ENCODE measurements at places on chromosomes 6 and 20. TPM values are rescaled to one million over a fixed set of nuclear protein-coding genes. Genes with fewer than 3 reads are reported as not detected.

The RGS17 gene
- 0.78 TPM for total RNA-seq

The DYNLRB1 gene
- total RNA-seq = 229 TPM

DNA sequence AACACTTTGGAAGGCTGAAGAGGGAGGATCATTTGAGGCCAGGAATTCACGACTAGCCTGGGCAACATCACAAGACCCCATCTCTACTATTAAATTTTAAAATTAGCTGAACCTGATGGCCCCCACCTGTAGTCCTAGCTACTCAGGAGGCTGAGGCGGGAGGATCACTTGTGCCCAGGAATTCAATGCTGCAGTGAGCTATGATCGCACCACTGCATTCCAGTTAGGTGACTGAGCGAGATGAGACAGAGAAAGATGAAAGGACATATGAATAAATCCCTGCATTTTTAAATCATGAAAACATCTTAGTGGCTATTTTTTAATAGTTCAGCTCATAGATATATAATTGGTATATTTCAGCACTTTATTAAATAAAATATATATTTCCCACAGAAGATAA, 93.8 kb downstream of the GPR63 start:
- H3K36me3 ChIP-seq = no peaks in the 10 kb centered on the region
- H3K4me1 ChIP-seq = no peaks in the 10 kb centered on the region

The HEY2 gene
- 0.64 TPM for total RNA-seq

- H3K4me3 ChIP-seq = no peak overlapping the region
- no peaks in the 10 kb centered on the region for H3K27me3 ChIP-seq
- DNase-seq = peak; percentile 64
- H3K4me1 ChIP-seq = peaks cover 17% of the 10 kb centered on the region
Observed at GRCh38 chr6:27836783-27837624, 75.2 kb downstream of the OR2B2 start.

DNA sequence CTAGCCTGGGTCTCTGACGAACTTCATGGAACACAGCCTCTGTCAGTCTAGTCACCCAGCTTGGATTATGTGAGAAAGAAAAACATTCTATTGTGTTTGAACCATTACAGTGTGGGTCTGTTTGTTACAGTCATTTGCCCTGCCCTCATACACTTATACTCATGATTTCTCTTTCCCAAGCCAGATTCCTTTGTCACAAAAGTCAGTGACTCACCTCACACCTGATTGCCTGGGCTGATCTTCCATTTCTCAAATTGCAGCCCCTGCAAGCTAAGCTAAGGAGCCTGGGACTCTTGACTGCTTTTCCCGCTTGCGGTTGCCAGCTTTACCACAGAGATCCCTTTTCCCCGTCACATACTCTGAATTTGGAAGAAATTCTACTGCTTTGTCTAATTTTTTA, 395.9 kb downstream of the SAMD5 start:
- DNase-seq = no peak
- H3K4me1 ChIP-seq = no peaks in the 10 kb centered on the region
- H3K27me3 ChIP-seq = no peaks in the 10 kb centered on the region
- no peaks in the 10 kb centered on the region for H3K36me3 ChIP-seq

GRCh38 chr6:47303861-47304260, 5.8 kb downstream of the TNFRSF21 start:
- peak overlapping the region; percentile 98 for H3K4me3 ChIP-seq
- peak overlapping the region; percentile 49 for H3K27ac ChIP-seq
- no peaks in the 10 kb centered on the region for H3K27me3 ChIP-seq

The SDCBP2 gene
- 18.9 TPM for total RNA-seq

Measured in Calu3 (cell line).